ENCODE measurements at places on chromosomes 4 and X. TPM values are rescaled to one million over a fixed set of nuclear protein-coding genes. Genes with fewer than 3 reads are reported as not detected.

The CXorf65 gene
- not detected for total RNA-seq

The ADH7 gene
- not detected for total RNA-seq

The HPRT1 gene
- 40.3 TPM for total RNA-seq

The FATE1 gene
- total RNA-seq, result not detected

The GUCY1A1 gene
- 0.20 TPM for total RNA-seq

The DDIT4L gene
- total RNA-seq, result 4.9 TPM

The S100G gene
- total RNA-seq, result not detected

The CXXC4 gene
- total RNA-seq, result 2.4 TPM

DNA sequence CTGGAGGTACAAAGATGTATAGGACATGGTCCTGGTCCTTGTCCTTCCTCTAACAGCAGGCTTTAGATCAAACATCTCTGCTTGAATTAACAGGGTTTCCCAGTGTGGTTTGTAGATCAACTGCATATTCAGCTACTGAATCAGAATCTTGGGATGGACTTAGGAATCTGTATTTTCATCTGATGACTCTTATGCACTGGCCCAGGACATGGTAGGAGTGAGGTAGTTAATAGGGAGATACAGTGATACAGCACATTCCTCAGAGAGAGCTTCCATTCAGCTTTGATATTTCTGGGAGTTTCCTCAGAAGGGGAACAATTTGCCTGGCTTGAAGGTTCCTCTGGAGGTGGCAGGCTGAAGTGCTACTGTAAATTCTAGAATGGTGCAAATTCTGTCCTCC, 203.1 kb downstream of the LARP7 start:
- no peak for DNase-seq

DNA sequence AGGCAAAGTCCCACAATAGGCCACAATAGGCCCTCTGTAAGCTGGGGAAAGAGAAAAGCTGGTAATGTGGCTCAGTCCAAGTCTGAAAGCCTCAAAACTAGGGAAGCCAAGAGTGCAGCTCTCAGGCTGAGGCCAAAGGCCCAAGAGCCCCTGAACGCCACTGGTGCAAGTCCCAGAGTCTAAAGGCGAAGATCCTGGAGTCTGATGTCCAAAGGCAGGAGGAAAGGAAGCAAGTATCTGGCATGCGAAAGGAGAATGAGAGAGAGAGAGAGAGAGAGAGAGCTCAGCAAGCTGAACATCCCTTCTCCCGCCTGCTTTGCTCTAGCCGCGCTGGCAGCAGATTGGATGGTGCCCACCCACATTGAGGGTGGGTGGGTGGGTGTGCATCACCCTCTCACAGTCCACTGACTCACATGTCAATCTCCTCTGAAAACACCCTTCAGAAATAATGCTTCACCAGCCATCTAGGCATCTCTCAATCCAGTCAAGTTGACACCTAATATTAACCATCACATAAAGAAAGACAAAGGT, 30.9 kb upstream of the ELF2 start:
- no peak for DNase-seq

- no peak for DNase-seq
These were observed 123.9 kb upstream of the ACSL4 start for GRCh38 chrX:109856974-109857373.

GRCh38 chrX:41705680-41706374, 17.1 kb downstream of the GPR34 start:
- no peak for DNase-seq

DNA sequence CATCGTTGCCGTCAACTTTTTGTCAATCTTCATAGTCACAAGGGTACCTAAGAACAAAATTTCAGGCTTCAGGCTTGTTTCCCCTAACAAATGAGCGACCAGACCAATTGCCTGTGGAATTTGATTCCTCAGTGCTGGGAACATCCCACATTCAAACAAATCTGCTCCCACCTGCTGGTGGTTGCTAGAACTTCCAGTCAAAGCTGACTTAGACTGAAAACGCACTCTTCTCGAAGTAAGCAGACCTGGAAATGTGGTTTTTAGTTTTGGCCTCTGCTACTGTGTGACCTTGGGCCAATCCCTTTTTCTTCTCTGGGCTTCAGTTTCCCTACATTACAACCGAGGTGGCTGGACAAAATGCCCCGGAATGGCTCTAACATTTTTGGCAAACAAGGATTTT, 1.8 kb upstream of the GABRQ start:
- peak; percentile 53 for DNase-seq

DNA sequence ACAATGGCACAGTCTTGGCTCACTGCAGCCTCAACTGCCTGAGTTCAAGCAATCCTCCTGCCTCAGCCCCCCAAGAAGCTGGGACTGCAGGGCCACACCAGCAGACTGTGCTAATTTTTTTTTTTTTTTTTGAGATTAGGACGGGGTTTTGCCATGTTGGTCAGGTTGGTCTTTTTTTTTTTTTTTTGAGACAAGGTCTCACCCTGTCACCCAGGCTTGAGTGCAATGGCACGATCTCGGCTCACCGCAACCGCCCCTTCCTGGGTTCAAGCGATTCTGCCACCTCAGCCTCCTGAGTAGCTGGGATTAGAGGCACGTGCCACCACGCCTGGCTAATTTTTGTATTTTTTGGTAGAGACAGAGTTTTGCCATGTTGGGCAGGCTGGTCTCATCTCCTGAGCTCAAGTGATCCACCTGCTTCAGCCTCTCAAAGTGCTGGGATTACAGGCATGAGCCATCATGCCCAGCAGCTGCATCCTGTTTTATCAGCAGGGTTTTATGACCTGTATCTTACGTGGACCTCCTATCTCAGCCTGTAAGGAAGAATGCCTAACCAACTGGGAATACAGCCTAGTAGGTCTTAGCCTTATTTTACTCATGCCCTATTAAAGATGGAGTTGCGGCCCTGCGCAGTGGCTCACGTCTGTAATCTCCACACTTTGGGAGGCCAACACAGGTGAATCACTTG, 13.2 kb upstream of the MRPL1 start:
- DNase-seq, result no peak

GRCh38 chr4:140250989-140251552, 97.1 kb upstream of the MAML3 start:
- no peak for DNase-seq

DNA sequence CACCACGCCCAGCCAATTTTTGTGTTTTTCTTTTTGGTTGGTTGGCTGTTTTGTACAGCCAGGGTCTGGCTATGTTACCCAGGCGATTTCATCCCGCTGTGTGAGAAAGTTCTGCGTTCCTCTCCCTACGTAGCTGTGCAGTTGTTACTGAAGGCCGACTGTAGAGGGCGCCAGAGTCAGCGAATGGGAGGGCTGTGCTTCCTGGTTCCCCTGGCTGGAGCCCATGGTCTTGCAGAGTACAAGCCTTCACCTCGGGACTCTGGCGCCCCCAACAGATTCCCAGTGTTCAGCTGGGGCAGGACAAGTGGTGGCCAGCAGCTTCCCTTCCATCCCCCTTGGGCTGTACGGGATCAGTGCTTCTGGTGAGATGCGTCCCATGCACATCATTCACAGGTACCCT, 5.6 kb upstream of the CT45A1 start:
- peak; percentile 83 for DNase-seq

- no peak for DNase-seq
These were observed 683.5 kb upstream of the GRIA3 start for GRCh38 chrX:122500556-122500955.

DNA sequence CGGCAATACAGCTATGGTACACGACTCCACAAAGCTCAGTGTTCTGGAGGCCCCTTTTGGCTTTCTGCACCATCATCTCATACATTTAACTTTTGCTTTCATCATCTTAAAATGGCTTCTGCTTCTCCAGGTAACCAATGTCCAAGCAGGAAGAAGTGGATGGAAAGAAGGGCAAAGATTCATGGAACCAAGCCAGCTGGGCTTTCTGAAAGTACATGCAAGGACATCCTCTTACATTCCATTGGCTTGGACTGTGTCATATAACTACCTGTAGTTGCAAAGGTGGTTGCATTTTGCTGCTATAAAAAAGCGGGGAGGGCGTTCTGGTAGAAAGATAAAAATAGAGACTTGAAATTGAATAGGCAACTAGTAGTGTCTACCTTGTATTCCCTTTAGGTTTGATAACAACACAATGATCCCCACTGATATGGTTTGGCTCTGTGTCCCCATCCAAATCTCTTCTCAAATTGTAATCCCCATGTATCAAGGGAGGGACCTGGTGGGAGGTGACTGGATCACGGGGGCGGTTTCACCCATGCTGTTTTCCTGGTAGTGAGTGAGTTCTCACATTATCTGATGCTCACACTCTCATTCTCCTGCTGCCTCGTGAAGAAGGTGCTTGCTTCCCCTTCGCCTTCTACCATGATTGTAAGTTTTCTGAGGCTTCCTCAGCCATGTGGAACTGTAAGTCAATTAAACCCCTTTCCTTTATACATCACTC, 6.7 kb upstream of the FHIP1A start:
- no peak for DNase-seq

DNA sequence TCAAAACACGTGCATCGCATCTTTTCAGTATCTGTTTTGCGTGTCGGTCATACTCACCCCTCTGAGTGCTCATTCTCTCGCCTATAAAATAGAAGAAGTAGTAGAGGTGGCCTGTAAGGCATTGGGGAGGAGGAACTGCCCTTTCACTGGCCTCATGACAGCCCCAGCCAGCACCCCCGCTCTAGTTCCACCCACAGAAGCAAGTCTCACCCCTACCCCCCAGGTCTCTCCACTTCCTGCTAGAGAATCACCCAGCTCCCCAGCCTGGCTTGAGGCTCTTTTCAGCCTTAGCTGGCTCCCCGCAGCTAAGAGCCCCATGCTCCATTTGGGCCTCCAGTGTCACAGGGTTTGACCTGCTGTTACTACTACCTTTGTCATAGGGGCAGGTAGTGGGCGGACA, 11.8 kb downstream of the HDAC6 start:
- no peak for DNase-seq

DNA sequence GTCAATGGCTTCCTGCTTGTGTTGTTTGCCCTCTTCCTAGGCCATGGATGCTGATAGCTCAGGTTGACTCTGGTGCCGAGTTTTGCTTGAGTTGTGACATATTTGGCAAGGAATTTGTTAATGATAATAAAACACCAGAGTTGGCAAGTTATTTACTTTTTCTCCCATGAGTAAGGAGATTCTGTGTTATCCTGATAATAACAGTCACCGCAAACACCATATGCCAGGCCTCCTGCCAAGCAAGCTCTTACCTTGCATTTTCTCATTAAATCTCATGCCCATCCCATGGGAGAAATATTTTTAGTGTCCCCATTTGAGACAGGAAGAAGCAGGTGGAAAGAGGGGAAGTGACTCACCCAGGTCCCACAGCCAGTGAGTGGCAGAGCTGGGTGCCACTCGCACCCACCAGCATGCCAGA, 67.4 kb upstream of the CLCN4 start:
- DNase-seq, result no peak

- DNase-seq, result no peak
These were observed 39.8 kb downstream of the GLRB start for GRCh38 chr4:157115613-157116335.

GRCh38 chrX:121598356-121598755, 550.9 kb downstream of the GLUD2 start:
- DNase-seq, result no peak

GRCh38 chr4:118784776-118785175, 51.1 kb downstream of the SEC24D start:
- DNase-seq, result no peak

DNA sequence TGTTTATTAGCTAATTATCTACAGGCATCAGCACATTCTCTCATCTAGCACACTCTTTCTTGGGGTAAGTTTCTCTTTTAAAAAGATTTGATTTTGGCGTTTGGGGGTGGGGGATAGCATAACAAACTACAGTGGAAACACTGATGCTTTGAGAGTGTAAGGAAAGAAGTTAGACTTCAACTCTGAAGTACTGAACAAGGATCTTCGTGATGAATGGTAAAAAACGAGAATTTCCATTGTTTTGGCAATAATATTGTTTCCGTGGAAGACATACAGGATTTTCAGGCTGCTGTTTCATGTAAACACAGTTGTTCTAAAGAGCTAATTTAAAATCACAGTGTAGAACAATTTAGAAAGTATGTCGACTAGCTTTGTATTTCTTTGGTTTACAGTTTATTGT, 451 bp downstream of the LPAR4 start:
- no peak for DNase-seq

GRCh38 chr4:152515678-152516077, 20.2 kb downstream of the FBXW7 start:
- DNase-seq, result no peak

DNA sequence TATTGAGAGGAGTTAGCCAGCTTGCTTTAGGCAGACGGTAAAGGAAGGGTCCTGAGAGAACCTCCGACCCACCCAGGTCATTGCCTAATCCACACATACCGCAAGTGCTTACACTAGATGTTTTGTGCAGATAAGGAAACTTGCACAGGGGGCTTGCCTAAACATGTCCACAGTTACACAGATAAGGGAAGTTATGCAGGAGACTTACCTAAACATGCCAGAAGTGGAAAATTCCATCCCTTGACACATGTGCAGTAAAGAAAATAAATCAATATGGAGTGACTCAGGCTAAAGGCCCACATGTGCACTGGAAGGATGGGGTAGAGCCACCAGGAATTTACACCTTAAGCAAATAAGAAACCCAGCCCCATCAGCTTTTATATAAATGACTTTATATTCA, 232.8 kb upstream of the HDX start:
- DNase-seq, result no peak

- no peak for DNase-seq
These were observed 329.4 kb upstream of the PCDH18 start for GRCh38 chr4:137861682-137862081.

- no peak for DNase-seq
These were observed 13.2 kb downstream of the GALNT7 start for GRCh38 chr4:173181848-173182247.

DNA sequence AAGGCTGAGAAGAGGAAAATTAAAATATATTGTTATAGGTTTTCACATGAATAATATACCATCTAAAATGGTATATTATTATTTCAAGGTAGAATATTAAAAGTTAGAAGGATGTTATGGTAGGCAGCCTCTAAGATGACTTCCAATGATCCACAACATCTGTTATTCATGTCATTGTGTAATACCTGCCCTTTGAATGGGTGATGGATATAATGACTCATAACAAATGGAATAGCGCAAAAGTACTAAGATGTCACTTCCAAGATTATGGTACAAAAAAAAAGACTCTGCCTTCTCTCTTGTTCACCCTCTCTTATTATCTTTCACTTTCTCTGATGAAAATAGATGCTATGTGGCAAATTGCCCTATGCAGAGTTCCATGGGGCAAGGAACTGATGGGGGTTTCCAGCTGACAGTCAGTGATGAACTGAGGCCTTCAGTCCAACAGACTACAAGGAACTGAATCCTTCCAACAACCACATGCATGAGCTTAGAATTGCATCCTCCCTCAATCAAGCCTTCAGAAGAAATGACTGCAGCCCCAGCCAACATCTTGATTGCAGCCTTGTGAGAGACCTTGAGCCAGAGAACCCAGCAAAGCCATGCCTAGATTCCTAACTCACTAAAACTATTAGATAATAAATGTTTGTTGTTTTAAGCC, 57.7 kb downstream of the HS6ST2 start:
- no peak for DNase-seq

DNA sequence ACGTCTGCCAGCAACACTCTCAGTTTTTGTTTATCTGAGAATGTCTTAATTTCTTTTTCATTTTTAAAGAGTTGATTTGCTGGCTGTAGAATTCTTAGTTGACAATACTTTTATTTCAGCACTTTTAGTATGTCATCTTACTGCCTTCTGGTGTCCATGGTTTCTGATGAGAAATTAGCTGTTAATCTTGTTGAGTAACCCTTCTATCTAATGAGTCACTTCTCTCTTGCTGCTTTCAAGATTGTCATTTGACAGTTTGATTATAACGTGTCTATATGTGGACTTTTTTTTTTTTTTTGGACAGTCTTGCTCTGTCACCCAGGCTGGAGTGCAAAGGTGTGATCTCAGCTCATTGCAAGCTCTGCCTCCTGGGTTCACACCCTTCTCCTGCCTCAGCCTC, 24.0 kb upstream of the TMEM255A start:
- DNase-seq, result no peak

Measured in WTC11 (cell line).